Cardiac muscle cell (in vitro differentiated cells and primary cell): ENCODE measurements at places on chromosomes 6 and 20.

DNA sequence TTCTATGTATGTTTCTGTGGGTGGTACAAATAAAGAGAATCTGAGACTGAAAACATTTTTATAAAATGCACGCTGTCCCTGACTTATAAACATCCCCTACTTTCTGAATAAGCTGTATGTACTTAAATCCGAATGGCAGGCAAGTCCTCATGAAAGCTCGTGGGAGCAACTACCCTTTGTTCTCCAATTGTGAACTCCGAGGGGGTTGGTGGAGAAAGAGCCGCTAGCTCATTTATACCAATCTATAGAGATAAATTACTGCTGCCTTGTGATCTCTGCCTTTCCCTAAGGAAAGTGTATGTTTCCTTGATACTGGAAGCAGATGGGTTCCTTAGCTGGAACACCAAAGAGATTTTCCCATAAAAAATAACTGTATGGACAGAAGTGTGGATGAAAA, 84.5 kb downstream of the GJA10 start:
- no peak for DNase-seq

GRCh38 chr6:54654381-54654780, 192.2 kb upstream of the FAM83B start:
- no peak for DNase-seq

- DNase-seq: no peak
These were observed 720.5 kb downstream of the MAFB start for GRCh38 chr20:39968495-39968894.

- peak; percentile 55 for DNase-seq
These were observed 118.5 kb downstream of the GFRAL start for GRCh38 chr6:55445648-55446204.

- no peak for DNase-seq
These were observed 1065.5 kb downstream of the GRIK2 start for GRCh38 chr6:102458990-102459389.

DNA sequence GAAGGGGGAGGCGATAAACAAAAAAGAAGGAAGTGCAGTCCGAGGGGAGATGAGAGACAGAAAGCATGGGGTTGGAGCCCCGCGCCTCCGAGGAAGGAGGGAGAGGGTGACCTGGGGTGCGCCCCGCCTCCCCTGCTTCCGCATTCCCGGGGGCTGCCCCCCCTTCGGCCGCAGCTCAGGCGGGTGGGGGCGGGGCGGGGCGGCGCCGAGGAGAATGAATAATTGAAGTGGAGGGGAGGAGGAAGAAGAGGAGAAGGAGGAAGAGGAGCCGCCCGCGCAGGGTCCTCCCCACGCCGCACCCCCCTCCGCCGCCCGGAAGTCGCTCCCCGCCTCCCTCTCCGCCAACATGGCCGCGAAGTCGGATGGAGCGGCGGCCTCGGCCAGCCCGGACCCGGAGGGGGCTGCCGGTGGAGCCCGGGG, at the start of gene XKR7:
Gene XKR7 (plus strand): TSS at position 322 of the 420 bp plus-strand sequence. CDS start 25 bp downstream, at position 347.
- no peak for DNase-seq

DNA sequence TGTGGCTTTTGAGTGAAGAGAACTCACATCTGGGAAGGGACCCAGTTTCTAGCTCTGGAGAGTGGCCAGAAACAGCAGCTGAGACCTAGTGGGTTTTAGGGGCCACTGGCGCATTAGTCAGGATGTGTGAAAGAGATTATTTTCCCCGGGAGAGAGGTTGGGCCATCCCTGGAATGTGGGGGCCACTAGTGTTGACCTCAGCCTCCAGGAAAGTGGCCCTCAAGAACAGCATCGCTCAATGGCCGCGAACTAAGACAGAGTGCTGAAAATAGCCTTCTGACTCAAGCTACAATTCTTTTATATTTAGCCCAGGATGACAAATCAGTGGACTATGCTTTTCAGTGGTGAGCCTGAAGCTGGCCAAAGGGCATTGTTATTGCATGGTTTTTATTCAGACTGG, 210.4 kb upstream of the RNF24 start:
- peak; percentile 97 for DNase-seq

DNA sequence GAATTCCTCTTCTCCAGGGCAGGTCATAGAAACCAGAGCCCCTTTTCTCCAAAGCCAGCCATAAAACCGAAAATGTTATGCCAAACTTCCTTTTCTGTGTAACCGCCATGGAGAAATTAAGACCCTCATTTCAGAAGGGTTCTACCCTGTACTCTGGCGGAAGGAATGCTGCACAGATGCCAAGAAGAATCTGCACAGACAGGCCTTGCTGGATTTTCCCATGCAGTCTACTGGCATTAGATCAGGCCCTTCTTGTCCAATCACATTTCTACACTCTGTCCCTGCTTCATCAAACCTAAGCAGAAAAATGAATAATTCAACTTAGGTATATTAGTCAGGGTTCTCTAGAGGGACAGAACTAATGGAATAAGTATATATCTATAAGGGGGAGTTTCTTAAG, 43.2 kb upstream of the MC3R start:
- DNase-seq: no peak

- DNase-seq: peak; percentile 68
These were observed 117.1 kb upstream of the EEF1E1 start for GRCh38 chr6:8219352-8219943.

- DNase-seq: no peak
These were observed 713.0 kb downstream of the EPM2A start for GRCh38 chr6:145022199-145022796.

DNA sequence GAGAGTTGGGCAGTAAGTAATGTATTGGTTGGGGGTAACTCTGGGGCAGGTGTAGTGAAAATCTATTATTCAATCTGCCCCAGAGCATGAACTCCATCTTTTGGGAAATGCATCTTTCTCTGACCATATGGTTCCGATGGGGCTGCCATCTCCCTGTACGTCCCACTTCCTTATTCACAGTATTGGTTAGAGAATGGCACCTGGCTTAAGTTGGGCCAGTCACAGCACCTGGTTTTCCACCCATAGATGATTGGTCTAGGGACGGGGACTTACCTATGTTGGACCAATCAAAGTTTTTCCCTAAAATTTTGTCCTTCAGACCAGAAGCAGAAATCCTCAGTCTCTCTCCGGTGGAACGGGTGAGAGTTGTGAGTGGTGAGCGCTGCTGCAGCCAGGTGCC, 2.2 kb upstream of the RALY start:
- no peak for DNase-seq

DNA sequence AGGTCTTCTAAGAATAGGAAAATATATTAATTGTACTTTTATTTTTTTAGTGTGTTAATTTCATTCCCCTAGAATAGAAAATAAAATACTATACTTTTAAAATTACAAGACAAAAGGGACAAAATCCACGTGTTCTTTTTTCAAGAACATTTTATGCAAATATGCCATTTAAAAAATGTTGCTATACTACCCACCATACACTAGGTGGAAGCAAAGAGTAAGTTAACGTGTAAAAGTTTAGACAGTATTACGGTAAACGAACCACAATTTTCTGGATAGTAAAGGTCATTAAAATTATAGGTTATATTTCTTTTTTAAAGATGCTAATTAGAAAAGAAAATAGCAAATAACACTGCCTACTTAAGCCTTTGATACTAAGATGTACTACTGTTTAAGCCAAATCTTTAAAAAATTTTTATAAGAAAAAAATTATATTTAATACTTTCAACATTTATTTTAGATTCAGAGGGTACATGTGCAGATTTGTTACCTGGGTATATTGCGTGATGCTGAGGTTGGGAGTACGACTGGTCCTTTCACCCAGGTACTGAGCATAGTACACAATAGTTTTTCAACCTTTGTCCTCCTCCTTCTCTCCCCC, 287.6 kb downstream of the PHF3 start:
- DNase-seq: peak; percentile 63

DNA sequence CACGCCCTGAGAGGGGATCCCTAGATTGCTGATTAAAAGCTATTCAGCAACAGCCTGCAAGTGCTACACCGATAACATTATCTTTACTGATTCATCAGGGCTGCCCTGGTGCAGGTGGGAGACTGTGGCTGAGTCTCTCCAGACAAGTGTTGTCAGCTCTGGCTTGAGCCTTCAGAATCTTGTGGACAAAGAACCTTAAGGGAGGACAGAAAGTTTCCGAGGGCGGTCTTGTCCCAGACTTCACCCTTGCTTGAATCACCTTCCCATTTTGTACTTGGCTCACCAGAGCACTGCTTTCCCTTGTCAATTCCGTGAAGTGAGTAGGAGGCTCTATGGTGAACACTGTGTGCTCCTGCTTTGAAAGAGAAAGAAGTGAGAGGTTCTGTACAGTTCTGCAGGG, 88.6 kb upstream of the PCSK2 start:
- peak; percentile 0 for DNase-seq

GRCh38 chr6:6006428-6007365, at the start of gene NRN1:
Gene NRN1, minus strand, starts transcription at chr6:6006925. Its CDS starts 176 bp downstream, at chr6:6006749.
- DNase-seq: no peak

- no peak for DNase-seq
These were observed 42.8 kb downstream of the C6orf118 start for GRCh38 chr6:165266621-165267020.

GRCh38 chr6:150004783-150005717, 20.3 kb downstream of the RAET1L start:
- DNase-seq: peak; percentile 96

DNA sequence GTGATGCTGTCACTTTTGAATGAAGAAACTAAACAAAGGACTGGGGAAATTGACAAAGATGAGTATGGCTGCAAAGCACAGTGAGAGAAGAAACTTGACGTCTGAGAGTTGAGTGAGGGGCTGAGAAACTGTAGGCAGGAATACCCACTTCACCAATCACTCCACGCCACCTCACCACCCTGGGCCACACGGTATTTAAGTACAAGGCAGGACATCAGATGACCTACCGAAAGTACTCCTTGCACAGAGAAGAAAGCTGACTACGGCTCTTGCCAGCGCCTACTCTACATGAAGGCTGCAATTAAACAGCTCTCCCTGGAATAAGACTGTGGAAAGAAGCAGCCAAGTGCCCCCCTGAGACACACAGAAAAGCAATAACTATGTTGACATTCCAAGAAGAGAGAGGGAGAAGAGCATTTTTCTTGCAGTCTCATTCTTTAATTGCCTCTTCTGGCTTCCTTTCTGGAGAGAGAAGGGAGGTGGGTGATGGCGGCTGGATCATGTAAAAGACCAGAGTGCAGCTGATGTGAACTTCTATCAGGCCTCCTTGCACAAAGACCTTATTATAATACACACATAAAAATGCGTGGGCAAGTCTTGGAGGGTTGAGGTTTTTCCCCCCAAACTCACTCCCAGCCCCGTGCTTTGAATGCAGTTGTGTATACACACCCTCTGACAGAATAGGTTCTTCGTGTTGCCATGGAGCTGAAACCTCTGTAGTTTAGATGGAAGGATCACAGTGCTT, 44.6 kb downstream of the HIVEP2 start:
- DNase-seq: no peak

DNA sequence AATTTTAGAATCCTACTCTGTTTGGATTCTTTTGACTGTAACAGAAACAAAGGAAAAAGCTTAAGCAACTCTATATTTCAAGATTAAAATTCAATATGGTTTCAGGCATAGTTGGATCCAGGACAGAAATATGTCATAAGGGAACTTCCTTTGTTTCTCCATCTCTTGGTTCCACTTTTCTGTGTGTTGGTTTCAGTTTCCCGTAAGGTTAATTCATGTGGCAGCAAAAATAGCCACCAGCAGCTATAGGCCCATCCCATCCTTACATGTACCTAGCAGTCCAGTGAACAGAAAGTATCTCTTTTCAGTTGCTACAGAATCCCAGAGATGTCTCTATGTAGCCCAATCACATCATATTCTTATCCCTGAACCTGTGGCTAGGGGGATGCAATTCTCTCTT, 8.8 kb upstream of the FAM8A1 start:
- peak; percentile 10 for DNase-seq

DNA sequence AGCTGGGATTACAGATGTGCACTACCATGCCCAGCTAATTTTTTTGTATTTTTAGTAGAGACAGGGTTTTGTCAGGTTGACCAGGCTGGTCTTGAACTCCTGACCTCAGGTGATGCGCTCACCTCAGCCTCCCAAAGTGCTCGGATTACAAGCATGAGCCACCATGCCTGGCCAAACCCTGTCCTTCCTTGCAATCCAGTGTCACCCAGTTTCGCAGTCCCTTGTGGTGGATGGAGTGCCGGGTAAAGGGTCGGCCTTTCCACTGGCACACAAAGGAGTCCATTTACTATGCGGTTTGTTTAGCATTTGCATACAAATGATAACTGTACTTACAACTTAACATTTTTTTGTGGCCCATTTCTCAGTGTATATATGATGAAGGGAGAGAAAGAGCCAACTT, 99.3 kb upstream of the TIAM2 start:
- no peak for DNase-seq

DNA sequence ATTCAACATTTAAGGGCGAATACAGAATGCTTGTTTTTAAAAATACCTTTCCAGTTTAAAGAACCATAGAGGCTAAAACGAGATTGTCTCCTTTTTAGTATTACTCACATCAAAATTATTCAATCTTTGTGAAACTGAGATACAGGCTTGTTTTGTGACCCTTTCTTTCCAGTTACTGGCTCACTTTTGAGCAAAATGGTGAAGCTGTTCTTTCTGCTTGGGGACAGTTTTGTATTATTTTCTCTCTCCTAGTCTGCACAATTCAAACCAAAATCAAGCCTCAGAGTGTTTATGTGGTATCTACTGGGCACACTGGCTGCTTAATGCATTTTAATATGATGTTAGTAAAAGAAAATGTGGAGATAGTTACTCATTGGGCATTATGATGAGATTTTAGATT, 36.5 kb downstream of the HIVEP1 start:
- DNase-seq: no peak

GRCh38 chr6:162708971-162709370, 18.6 kb downstream of the PRKN start:
- DNase-seq: no peak

- no peak for DNase-seq
These were observed 565 bp downstream of the QKI start for GRCh38 chr6:163414946-163415619.

- no peak for DNase-seq
These were observed 41.8 kb downstream of the C6orf58 start for GRCh38 chr6:127618729-127619128.

- DNase-seq: no peak
These were observed 48.5 kb downstream of the LIN28B start for GRCh38 chr6:105005451-105005850.

GRCh38 chr6:151044465-151045441, 179.3 kb downstream of the MTHFD1L start:
- peak; percentile 84 for DNase-seq

DNA sequence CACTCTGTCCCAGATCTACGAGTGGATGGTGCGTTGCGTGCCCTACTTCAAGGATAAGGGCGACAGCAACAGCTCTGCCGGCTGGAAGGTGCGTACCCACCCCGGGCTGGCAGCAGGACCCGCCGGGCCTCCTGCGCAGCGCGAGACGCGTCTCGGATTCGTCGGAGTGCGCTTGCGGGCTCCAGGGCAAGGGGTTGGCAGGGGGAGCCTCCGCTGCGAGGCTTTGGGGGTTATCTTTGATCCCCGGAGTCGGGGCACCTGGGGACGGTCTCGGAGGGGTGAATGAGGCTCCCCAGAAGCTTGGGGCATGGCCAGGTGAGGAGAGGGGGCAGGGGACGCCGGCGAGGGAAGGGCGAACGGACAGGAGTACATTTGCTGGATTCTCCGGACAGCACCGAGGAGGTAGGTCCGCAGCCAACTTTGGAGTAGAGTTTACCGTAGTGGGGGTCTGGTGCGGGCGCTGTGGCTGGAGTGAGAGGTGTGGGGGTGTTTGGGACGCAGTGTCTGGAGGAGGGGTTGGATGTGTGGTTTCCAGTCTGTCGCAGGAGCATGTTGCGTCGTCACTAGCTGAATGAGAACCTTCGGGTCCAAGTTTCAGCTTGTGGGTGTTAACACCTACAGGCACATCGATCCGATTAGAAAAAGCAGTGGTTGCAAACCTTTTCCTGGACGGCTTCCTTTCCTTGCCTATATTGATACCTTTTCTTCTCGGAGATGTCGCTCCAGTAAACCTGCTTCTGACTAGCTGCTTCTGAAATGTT, 1.2 kb downstream of the FOXO3 start:
- peak; percentile 38 for DNase-seq

GRCh38 chr6:39973661-39974060, 39.4 kb upstream of the MOCS1 start:
- DNase-seq: no peak
